ENCODE measurements at places on chromosomes 16 and 17.
A peak's percentile ranks its signal among the peaks of the same experiment; 100 is the strongest.

GRCh38 chr17:80422276-80422675 is 7.3 kb downstream of the ENDOV start:
- DNase-seq, result no peak

GRCh38 chr17:50349243-50349600 is 3.3 kb downstream of the XYLT2 start:
- DNase-seq, result no peak

DNA sequence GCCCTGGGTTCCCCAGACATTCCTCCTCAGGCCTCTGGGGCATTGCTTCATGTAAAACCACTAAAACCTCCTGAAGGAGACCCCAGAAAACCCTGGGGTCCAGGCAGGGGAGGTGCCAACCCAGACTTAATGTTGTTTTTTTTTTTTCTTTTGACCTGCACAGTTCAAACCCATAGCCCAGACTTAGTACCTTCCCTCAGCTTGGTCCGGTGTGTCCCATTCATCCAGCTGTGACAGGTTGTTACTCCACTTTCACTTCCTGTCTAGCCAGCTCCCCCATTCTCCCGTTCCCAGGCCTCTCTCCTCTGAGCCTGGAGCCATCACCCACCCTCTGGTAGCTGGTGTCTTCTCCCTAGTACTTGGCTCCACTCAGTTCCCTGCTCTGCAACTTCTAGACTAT is 4.8 kb downstream of the CDR2L start:
- no peak for DNase-seq

GRCh38 chr16:57620335-57621231 is 7.8 kb upstream of the ADGRG1 start:
- no peak for DNase-seq

DNA sequence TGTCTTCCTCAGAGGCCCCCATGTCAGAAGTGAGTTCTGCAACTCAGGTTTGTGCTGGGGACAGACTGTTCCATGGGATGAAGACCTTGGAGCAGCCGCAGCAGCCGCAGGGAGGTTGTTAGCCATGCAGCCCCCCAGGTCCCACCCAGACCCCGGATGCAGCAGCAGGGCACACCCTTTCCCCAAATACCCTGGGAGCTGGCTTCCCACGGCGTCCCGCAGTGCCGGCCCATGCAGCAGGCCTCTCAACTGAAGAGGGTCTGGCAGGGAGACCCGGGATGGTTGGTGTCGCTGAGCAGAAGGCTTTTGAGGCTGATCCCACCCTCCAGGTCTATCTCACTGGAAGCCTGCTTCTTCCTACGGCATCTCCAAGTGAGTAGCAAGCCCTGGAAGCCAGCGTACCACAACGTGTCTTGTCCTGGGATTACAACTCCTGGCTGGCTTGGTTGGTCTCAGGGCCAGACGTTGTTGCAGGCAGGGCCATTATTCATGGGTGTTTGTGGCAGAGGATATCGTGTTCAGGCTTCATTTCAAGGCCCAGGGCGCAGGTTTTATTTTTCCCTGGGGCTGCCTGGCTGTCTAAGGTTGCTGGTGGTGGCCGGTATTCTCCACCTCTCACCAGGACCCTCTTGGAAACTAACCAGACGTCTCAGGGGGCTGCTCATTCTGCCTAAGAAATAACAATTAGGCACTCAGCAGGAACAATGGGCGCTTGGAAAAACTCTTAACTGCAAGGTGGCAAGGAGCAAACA is 223.2 kb downstream of the C16orf95 start:
- no peak for DNase-seq

DNA sequence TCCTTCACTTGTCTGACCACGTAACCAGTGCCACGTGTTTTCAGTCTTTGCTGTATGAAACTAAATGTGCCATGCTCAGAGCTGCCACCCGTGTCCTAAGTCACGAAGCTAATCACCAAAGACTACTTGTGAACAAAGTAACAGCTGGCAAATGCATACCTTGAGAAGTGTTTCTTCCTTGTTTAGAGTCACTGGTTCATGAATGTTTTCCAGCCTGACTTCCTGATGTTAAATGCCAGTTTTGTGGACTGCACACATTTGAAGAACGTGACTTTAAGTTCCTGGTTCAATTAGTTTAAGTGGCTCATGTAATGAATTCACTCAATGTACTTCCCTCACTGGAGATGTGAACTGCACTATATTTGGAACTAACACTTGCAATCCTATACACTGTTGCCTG is 19.9 kb upstream of the KPNB1 start:
- DNase-seq, result no peak

DNA sequence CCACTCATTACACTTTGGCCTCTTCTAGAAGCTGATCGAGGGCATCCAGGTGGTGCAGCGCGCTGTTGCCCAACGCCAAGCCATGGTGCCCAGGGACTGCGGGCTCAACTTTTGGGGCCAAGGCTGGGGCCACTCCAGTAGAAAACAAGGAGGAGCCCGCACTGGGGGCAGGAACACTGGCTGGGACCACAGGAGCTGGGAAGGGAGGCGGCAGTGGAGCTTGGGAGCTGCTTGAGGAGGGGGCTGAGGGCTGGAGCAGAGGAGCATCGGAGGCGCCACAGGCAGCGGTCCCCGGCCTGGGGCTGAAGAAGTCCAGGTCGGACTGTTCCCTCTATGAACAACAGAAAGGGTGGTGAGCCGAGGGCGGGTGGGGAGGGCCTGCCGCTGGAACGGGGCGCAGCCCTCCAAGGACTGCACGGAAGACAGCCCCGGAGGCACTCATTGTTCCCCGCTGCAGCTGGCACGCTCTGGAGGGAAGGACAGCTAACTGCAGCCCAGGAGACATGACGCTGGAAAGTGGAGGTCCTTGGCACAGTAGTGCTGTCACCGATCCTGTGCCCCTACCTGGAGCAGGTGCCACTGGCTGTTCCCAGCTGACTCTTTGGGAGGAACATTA is 21.5 kb downstream of the GGA3 start:
- DNase-seq, result no peak

DNA sequence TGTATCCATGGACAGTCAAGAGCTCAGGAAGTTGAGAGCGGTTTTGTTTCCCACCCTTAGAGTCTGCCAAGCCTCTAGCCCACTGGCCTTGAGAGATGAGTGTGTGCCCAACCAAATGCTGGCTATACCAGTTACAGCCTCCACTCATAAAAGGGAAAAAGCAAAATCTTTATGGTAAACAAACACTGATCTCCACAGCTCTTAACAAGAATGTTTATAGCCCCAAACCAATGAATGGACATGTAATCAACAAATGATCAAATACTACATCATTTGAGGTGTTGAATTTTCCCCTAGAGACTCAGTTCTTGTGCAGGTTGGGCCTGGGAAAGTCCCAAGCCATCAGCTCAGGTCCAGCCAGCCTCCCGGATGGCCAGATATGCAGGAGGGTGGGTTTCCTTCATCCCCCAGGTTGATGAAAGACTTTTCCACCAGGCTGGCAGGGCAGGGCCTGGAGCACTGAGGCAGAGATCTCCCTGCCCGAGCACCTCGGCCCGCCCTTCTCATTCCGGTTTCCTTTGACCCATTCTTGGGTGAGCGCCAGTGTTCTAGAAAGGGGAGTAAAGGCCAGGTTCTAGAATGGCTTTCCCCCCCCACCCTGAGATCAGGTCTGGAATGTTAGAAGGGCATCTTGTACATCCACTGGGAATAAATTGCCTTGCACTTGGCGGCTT is 3.9 kb upstream of the EFTUD2 start:
- no peak for DNase-seq

- no peak for DNase-seq
These were observed 445 bp downstream of the CIAO2B start for GRCh38 chr16:66933776-66934137.

DNA sequence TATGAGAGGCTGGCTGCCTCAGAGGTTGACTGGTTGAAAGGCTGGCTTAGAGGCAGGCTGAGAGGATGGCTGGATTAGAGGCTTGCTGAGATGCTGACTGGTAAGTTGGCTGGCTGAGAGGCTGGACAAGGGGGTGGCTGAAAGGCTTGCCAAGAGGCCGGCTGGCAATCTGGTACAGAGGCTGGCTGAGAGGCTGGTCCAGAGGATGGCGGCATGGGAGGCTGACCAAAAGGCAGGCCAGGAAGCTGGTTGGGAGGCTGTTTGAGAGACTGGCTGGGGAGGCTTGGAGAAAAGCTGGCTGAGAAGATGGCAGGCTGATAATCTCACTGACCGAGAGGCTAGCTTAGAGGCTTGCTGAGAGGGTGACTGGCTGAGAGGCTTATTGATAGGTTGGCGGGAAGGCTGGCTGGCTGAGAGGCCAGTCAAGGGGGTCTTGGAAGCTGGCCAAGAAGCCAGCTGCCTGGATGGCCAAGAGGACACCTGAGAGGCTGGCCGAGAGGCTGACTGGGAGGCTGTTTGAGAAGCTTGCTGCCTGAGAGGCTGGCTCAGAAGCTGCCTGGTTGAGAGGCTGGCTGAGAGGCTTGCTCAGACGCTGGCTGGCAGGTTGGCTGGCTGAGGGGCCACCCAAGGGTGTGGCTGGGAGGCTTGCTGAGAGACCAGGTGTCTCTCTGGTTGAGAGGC is 34.2 kb upstream of the ACSM2B start:
- DNase-seq, result peak; percentile 23

- no peak for DNase-seq
These were observed 9.5 kb downstream of the WWP2 start for GRCh38 chr16:69771651-69771967.

GRCh38 chr16:73027685-73028111 is 20.2 kb downstream of the ZFHX3 start:
- no peak for DNase-seq

- DNase-seq, result no peak
These were observed 25.9 kb downstream of the ABCC12 start for GRCh38 chr16:48129926-48130325.

GRCh38 chr17:74767111-74767516 is 9.0 kb downstream of the NAT9 start:
- DNase-seq, result no peak

- no peak for DNase-seq
These were observed 36.0 kb upstream of the SLC47A1 start for GRCh38 chr17:19497624-19498023.

DNA sequence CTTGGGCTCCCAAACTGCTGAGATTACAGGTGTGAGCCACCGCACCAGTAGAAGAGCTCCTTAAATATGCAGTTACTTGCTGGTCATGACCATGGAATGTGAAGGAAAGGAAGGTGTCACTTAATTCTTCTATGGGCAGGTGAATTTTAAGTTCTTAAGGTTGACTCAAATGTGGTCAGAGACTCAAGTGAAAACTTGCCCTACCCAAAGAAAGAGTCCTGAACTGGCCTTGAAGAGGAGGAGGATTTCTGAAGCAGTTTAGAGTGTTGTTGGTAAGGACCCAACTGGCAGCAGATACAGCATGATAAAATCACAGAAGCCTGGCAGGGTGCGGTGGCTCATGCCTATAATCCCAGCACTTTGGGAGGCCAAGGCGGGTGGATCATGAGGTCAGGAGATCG is 29.4 kb downstream of the CHD9 start:
- no peak for DNase-seq

DNA sequence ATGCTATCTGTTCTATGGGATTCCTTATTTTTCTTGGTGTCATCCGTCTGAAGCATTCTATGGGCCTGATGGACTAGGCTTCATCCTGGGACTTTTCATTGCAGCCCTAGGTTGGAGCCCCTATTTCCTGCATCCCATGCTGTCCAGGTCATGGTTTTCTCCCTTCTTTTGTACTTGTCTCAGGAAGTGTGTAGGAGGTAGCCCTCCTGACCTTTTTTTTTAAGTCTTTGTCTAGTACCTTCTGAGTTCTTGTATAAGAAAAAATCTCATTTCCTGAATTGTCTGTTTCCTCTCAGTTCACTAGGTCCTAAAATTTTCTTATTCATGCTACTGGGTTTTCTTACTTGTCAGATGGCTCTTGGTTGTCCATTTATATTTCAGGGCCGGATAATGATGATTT is 6.0 kb downstream of the NDEL1 start:
- no peak for DNase-seq

- no peak for DNase-seq
These were observed 10.2 kb downstream of the CYB561 start for GRCh38 chr17:63435681-63436522.

- no peak for DNase-seq
These were observed 15.9 kb upstream of the FASN start for GRCh38 chr17:82113941-82114340.

GRCh38 chr17:52410781-52411180 is 252.3 kb upstream of the CA10 start:
- DNase-seq, result no peak

GRCh38 chr17:45946841-45947256 is 52.2 kb upstream of the STH start:
- no peak for DNase-seq

DNA sequence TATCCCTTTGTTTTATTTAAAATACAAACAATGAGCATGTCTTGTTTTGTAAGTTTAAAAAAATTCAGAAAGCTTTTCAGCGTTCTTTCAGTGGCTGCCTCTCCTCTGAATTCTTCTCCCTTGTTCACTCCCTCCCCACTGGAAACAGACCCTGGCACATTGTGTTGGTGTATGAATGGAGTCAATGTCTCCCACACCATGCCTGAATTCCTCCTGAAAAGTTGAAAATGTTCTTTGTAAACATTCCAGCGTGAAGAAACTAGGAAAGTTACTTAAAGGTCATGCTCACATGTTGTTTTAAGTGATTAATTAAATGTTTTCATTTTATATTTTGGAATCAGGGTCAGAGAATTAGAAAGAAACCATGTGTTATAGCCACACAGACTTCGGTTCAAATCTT is 136.9 kb upstream of the DYNLRB2 start:
- no peak for DNase-seq

DNA sequence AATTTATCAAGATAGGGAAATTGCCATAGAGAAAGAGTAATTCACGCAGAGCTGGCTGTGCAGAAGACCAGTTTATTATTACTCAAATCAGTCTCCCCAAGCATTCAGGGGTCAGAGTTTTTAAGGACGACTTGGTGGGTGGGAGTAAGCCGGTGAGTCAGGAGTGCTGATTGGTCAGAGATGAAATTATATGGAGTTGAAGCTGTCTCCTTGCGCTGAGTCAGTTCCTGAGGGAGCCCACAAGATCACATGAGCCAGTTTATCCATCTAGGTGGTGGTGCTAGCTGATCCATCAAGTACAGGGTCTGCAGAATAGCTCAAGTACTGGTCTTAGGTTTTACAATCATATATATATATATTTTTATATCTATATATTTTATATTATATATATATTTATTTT is 6.0 kb upstream of the AQP8 start:
- no peak for DNase-seq

- no peak for DNase-seq
These were observed 16.5 kb downstream of the CSF3 start for GRCh38 chr17:40031706-40032105.

DNA sequence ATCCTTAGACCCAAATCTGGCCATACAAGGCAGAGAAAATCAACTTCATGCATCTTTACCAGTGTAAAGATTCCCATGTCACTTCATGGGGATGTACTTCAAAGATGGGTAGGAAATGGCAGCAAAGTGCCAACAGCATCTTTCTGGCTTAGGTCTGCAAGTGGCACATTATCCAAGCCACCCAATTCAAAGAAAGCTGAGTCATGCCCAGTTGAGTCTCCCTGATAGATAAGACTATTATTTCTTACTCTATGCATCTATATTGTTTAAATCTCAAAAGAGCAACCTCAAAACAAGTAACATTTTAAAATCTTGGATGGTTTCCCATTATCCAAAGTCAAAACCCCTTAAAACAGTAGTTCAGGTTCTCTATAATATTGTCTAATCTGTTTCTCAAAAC is 61.2 kb upstream of the HSBP1 start:
- DNase-seq, result no peak
